ENCODE measurements at places on chromosomes 4 and X.

DNA sequence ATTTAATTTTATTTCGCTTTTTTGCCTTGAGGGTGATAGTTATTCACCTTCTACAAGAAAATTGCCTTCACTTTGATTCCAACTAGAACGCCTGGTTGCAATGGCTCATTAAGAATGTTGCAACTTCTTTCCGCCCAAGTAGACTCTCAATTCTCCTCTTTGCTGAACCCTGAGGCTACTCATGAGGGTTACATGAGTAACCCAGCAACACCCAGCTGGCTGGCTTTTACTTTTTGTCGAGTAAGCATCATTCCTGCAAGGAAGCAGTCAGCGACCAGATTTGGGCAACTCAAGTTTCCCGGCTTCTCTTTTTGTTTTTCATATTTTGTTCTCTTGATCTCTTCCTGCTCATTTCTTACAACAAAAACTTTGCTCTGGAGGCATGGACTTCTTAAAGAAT, 495.4 kb downstream of the PACRGL start:
- no peak for DNase-seq

DNA sequence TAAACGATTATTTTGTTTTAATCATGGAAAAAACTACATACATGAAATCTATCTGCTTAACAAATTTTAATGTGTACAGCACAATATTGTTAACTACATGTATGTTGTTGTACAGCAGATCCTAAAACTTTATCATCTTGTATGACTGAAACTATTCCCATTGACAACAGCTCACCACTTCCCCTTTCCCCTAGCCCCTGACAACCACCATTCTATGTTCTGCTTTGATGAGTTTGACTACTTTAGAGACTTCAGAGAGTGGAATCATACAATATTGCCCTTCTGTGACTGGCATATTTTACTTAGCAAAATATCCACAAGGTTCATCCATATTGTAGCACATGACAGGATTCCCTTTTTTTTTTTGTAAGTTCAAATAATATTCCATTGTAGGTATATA, 185.9 kb downstream of the CFAP299 start:
- no peak for DNase-seq

GRCh38 chrX:71640002-71640401, 21.7 kb upstream of the CXCR3 start:
- DNase-seq: no peak

GRCh38 chr4:107210450-107211239, 174.5 kb upstream of the DKK2 start:
- DNase-seq: no peak

GRCh38 chr4:41307638-41308037, 50.9 kb downstream of the UCHL1 start:
- DNase-seq: no peak

DNA sequence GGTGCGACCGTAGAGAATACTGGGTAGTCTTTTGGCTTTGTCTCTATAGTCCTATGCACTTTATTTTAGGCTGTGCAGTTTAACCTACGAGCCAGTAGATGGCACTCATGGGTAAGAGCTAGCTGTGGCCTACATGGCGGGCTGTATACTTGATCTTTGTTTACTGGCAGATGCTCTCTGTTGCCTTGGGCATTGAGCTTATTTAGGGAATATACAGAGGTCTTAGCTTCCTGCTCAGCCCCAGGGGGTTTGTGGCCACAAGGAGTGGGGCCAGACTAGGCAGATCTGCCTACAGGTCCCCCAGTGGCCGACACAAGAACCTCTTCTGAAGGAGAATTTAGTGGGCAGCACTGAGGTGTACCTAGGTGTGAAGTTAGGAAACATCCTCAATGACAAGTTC, 227.6 kb upstream of the HDX start:
- DNase-seq: peak; percentile 22

DNA sequence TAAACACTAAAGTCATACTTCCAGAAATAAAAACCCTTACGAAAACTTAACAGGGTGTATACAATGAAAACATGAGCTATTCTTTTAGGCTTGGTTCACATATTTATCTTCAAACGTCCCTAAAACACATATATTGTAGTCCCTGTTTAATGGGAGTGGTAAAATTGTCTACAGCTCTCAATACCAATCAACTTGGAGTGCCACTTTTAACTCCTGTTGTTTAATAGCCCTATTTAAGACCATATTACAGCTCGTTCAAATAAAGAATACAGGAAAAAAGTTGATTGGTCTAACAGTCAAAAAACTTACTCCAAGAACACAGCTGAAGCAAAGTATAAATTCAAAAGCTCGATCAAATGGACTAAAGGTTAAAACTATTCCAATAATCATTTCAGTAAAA, 3.9 kb downstream of the UBE2D3 start:
- no peak for DNase-seq

GRCh38 chrX:39459952-39460351, 637.8 kb downstream of the BCOR start:
- peak; percentile 66 for DNase-seq

DNA sequence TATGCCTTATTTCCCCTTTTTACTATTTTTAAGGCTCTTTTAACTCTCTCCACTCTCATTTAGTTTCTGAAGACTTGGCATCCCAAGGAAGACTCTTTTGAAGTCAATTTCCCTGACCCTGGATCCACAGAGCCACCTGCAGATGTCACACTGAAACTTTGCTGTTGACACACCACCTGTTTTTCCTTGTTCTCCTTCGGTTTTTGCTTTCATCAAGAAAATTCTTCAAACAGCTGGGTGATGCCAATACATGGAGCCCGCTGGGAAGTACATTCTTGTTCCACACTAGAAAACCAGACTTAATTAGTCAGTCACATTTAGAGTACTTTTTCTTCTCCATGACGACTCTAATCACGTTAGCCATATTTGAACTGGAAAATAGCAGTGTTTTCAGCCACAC, 293.9 kb downstream of the PDGFC start:
- DNase-seq: no peak

DNA sequence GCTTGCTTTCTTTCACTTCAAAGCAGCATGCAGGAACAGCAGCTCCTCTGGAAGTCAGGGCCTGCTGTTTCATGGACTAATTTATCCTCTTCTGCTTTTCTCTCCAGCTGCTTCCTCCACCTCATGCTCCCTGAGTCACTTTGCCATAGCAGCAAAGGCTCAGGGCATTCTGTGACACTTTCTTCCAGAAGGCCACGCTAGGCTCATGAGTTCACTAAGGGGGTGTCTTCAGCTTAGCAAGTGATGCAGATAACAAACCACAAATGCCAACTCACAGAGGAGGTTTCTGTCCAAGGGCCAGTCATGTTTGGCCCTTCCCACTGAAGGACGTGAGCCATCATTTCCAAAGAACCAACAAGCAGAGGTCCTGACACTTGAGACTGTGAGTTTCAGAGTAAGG, 200.2 kb downstream of the ADGRA3 start:
- DNase-seq: no peak

DNA sequence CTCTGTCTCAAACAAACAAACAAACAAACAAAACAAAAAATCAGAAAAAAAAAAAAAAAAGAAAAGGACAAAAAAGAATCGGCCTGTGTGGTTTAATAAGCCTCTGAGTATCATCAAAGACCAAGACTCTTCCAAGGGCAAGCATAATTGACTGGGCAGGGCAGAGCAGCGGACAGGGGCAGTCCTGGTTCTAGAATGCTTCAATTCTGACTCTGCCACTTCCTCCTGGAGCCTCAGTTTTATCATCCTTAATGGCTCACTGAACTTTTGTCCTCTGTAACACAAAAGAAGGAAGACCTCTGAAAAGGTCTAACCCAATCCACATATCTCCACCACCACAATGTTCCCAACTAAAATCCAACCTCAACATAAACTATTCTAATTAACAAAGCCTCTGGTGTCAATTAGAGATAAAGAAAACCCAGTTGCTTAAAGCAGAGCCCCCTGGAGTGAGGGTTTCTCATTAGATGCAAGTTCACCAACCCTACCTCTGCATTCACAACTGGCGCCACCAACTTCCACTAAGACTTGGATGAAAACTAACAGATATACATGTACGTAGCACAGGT, 51.7 kb downstream of the TBC1D9 start:
- DNase-seq: no peak

DNA sequence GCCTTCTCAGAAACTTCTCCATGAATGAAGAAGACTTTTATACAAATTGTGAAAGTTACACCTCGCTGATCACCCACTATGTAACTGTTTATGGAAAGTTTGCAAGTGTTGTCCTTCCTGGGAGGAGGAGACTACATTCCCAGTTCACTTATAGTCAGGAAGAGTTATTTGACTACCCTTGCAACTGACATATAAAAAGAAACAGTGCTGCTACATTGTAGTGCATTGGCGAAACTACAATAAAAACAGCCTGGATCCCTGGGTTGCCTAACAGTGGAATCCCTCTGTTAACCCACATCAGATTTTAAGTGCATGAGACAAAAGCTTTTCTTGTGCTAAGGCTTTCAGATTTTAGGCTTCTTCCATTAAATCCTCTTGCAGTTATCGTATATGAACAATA, 30.4 kb downstream of the MAGEB10 start:
- DNase-seq: no peak

DNA sequence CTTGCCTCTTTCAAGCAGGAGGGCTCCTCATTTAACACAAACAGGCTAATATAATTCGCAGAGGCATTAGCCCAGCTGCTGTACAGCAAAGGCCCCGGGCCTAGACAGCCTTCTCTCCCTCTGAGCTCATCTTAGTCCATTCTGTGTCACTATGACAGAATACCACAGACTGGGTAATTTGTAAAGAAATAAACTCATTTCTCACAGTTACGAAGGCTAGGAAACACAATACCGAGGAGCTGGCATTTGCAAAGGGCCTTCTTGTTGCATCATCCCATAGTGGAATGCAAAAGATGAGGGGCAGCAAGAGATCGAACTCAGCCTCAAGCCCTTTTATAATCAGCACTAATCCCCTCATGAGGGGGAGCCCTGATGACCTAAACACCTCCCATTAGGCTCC, 48.5 kb downstream of the TSPAN5 start:
- DNase-seq: no peak

- DNase-seq: peak; percentile 76
Measured at GRCh38 chr4:86279293-86279960, 80.4 kb downstream of the MAPK10 start.

DNA sequence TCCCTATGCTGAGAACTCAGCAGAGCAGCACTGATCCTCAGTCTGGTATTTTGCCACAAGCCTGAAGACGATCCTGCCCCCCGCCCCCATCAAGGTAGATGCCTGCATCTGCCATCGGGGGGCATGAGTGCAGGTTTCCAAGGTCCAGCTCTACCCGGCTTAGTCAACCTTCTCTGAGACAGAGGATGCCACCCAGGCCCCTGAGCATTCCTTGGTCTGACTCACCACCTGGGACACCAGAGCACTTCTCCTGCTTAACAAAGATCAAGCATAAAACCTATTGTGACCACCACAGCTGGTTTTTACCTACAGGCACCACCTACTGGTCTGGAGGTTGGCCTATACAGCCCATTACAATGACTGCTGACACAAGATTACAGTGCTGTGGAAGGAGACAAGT, 1168.1 kb downstream of the PCDH19 start:
- no peak for DNase-seq

- no peak for DNase-seq
Measured at GRCh38 chr4:173508386-173509035, 21.5 kb downstream of the HAND2 start.

GRCh38 chr4:7981738-7982394, 42.2 kb upstream of the AFAP1 start:
- DNase-seq: no peak
